Mammary microvascular endothelial cell (primary cell): ENCODE measurements at places on chromosomes 5 and 9. TPM values are rescaled to one million over a fixed set of nuclear protein-coding genes. Genes with fewer than 3 reads are reported as not detected.

The ASPN gene
- total RNA-seq, result 0.07 TPM in 1 of 2 replicates, not detected in the other

The MELK gene
- total RNA-seq, result 46.7 and 47.2 TPM in 2 replicates

The DDX41 gene
- 106 and 138 TPM in 2 replicates for total RNA-seq

The RECK gene
- 9.1 and 10.6 TPM in 2 replicates for total RNA-seq
